ENCODE measurements at places on chromosomes 3 and 15.

DNA sequence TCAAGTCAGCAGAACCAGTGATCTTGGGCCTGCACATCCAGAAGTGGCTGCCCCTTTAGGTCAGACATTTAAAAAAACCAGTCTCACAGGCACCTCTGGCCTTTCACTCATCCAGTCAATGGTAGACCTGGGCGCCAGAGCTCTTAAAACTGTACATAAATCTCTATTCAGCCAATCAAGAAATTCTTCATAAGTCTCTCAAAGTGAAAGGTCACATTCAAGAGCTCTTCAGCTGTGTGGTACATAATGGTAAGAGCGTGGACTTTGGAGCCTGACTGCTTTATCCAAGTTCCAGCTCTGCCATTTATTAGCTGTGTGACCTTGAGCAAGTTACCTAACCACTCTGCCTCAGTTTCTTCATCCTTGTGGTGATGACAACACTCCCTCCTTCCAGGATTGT is 22.3 kb upstream of the MORF4L1 start:
- no peak for DNase-seq

- DNase-seq = no peak
Measured at GRCh38 chr3:73765878-73766545, 141.3 kb upstream of the PDZRN3 start.

DNA sequence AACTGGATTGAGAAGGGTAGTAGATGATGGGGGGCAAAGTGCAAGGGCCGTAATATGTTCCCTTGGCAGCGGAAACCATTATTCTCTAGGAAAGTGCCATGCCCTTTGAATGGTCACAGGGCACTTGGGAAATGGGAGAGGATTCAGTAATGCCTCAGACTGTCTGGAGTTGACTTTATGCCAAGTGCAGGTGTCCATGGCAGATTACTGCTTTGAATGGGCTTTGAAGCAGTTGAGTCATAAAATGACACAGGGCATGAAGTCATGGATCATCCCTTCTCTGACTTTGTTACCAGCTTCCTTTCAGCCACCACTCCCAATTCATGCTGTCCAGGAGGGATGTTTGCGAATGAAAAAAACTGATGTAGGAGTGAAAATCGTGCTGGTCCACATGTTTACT is 20.1 kb downstream of the AADACL2 start:
- DNase-seq = no peak

- no peak for DNase-seq
Measured at GRCh38 chr15:77312523-77312922, 107.4 kb downstream of the PEAK1 start.

DNA sequence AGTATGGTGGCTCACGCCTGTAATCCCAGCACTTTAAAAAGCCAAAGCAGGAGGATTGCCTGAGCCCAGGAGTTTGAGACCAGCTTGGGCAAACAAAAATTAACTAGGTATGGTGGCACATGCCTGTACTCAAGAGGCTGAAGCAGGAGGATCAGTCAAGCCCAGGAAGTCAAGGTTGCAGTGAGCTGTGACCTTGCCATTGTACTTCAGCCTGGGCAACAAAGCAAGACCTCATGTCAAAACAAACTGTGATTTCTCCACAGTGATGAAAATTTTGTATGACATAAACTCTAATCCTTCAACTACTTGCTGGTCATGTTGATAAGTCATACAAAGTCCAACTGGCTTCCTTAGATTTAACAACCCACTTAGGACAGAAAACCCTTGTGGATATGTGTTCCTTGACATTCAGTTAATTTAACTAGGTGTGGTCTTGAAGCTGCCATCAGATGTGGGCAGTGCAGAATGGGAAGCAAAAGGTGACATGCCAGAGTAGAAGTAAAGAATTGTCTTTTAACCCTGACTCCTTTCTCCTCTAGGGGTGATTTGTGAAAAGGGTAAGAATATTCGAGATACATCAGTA is 263.3 kb downstream of the PTPRG start:
- no peak for DNase-seq

- no peak for DNase-seq
Measured at GRCh38 chr3:176848431-176849214, 348.7 kb downstream of the TBL1XR1 start.

GRCh38 chr15:58344213-58345070 is 87.3 kb upstream of the LIPC start:
- no peak for DNase-seq

DNA sequence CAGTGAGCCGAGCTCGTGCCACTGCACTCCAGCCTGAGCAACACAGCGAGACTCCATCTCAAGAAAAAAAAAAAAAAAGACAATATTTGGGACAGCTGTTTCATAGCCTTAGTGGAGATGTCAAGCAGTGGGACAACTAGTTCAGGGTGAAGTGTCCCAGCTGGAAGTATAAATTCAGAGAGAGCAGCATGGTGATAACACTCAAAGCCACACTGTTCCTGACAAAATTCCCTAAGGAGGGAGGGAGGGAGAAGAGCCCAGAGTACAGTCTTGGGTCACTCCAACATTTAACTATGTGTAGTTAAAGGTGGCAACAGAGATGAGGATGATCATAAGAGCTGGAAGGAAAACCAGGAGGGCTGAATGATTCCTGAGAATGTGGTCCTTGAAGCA is 21.1 kb upstream of the IP6K2 start:
- no peak for DNase-seq

DNA sequence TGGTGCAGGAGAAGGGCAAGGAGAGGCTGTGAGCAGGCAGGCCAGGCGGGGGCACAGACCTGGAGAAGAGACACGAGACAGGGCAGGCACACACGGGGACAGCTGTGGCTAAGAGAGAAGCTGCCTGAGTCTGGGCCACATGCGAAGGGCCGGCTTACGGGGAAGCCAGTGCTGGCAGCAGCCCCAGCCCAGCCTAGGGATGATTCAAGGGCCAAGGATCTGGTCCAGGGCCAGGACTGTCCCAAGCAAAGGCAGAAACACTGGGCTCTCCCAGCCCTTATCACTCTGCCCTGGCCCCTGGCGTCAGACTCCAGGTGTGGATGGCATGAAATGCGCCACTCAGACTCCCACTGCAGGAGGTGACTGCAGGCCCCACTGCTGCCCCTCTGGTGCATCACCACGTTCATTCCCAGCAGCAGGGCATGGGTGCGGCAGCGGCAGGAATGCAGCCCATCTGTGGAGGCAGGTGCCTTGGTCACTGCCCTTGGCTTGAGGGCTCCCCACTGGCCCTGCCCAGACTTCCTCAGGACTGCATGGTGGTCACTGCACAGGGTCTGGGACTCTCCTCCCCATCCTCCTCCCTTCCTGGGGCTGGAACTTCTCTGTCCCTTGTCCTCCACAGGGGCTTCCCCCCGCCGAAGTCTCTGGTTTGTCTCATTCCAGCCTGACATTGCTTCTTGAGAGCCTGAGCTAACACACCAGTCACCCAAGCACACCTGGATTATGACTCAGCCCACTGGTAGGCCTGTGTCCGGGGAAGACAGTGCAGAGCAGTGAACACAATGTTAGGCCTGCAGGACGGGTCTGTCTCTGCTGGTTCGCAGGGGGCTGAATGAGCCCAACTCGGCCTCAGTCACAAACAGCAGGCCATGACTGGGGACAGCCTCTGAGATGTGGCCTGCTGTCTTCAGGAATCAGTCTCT is 69.3 kb downstream of the TBC1D2B start:
- no peak for DNase-seq

DNA sequence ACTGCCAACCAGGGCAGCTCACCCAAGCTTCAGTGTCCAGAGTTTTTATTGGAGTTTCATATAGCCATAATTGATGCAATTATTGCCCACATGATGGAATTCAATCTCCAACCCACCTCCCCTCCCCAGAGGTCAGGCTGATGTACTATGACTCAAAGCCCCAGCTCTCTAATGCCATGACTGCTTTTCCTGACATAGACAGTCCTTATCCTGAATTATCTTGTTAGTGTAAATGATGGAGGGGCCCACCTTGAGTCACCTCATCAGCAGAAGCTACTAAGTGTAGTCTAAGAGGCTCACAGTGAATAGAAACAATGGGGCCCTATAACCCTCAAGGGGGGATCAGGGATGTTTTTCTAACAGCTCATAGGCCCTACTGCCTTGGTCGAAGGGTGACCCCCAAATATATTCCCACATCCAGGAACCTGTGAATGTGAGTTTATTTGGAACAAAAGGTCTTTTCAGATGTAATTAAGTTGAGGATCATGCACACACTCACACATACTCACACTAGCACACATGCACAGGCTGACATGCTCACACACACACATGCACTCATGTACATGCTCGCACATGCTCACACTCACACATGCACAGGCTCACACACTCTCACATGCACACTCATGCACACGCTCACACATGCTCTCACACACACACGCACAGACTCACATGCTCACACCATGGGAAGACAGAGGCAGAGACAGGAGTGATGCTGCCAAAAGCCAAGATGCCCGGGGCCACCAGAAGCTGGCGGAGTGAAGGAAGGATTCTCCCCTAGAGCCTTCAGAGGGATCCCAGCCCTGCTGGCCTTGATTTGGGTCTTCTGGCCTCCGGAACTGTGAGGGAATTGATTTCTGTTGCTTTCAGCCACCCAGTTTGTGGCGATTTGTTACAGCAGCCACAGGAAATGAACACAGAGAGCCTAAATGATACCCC is 131.2 kb upstream of the SMAD3 start:
- DNase-seq = no peak

DNA sequence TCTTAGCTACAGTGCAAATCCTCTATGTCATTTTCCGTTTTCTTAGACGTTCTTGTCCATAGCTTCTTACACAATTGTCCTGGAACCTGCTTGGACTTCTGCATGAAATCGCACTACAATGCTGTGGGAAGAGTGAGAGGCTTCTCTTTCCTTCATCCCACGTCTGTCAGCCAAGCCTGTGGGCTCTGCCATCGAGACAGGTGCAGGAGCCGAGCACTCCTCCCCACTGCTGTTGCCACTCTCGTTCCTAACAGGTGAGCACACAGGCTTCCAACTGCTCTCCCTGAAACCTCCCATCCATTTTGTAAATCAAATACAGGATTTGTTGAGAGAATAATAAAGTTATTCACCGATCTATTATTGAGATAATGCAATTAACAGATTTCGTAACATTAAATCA is 23.5 kb downstream of the ZXDC start:
- DNase-seq = no peak

- DNase-seq = no peak
Measured at GRCh38 chr3:152060701-152061100, 187.3 kb downstream of the SUCNR1 start.

DNA sequence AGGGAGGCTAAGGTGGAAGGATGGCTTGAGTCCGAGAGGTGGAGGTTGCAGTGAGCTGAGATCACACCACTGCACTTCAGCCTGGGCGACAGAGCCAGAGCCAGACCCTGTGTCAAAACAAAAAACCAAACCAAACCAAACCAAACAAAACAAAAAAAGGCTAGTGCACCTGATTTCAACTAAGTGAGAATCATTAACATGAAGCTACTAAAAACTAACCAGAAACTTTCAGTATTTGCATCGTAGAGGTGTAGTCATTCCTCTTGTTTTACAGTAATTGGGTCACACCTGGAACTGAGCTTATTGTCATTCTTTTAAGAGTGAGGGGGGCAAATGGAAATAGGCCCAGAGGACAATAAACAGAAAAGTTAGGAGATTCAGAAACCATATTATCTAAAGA is 58.5 kb downstream of the ST6GAL1 start:
- DNase-seq = peak; percentile 19

DNA sequence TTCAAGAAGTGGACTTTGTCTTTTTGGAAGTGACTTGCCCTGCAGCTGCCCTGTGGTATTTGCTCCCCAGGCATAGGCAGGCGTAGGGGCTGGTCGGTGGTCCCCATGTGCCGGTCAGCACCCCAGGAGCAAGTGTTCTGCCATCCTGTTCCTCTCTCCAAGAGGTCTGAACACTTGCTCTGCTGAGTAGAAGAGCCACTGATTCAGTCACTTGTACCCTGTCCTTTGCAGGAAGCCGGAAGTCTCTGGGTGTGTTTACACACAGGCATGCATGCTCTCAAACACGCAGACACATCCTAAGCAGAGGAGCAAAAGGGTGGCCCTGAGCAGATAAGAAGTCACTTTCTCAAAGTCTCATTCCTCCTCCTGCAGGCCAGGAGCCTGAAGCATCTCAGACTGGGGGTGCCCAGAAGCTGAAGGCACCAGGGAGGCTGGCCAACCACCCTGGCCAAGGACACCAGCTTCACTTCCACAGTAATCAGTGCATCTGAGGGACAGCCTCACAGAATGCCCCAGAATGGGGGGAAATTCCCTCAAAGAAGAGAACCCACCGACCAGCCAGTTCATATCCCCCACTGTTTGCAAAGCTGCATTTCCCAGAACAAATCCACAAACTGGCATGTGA is 88.7 kb upstream of the POMGNT2 start:
- peak; percentile 24 for DNase-seq

DNA sequence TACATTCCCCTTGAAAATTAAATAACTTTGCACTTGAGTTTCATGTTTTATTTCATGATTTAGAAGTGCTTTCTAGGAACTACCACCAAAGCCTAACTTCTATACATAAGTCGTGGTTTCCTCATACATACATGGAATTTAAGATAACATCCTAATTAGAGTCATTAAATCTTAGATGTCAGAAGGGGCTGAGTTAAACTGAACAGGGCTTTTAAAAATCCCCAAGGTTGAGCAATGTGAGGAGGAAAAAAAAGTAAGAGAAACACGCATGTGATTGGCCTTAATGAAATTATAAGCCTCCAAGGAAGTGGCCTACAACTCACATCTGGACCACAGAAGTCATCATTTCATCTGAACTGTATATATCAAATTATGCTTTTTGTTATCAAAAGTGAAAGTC is 303.1 kb upstream of the SEMA6D start:
- DNase-seq = no peak

GRCh38 chr3:157051055-157051454 is 108.9 kb downstream of the CCNL1 start:
- DNase-seq = no peak

DNA sequence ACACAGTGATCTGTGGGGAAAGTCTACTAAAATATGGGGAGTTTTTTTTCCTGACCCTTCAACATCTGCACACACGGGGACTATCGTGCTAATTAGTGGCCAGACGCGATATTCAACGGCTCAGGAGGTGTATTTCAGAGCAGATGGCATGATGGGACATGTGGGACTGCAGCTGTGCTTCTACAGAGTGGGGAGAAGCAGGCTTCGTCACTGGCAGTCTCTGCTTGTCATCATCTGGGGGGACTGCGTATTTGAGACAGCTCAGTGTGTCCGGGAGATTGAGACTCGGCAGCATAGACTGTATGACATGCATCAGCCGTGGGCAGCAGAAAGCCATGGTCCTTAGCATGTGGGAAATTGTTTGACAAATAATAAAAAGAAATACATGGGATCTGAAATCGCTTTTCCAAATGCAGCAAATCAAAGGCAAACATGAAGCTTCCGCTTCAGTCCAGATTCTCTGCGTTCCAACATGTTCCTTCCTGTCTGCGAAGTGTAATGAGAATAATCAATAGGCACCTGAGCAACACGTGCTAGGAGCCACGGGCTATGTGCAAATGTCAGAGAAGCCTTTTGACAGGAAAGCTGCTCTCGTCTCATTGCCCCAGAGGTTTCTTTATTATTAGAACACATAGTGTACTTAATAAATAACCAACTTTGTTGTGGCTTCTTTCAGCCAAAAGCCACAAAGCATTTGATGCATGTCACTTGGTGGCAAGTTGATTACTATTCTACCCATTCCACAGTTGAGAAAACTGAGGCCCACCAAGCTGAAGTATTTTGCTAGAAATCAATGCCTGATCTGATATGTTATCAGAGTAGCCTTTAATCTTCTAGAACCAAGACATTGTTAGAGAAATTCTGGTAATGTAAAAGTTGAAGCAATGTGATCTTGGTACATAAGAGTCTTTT is 276.3 kb downstream of the RYR3 start:
- DNase-seq = no peak

Data from T-helper 1 cell (primary cell).